ENCODE measurements at places on chromosomes 5 and 9.

DNA sequence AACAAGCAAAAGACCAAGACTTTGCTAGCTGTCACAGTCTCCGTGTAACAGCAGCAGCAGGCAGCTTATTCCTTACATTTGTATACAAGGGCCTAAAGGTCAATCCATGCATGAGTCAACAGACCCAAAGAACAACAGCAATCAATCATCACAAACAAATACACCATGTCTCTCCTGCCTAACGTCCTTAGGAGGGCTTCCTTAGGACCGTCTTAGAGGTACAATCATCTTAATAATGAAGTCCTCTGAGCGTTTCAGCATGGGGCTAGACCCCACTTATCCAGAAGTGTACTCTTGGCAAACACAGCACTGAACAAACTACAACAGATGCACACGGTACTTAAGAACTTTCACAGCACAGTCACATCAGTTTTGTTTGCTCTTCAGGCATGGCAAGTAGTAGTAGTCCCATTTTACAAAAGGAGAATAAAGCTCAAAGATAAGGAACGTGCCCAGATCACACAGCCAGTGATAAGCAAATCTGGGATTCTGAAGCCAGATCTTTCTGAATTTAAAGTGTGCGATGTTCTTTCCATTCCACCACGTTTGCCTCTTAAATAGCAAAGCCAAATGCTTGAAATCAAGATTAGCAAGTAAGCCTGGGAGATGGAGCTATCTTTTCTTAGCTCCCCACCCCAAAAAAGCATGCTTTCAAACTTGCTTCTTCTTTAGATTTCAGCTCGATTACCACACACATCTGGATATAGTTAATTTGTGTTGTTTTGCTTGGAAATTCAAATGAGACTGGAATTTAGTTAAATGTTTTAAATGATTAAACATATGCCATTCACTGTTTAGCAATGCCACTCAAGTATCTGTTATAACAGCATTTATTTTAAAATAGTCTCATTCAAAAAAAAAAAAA, 24.2 kb downstream of the PSMB7 start:
- DNase-seq: no peak

GRCh38 chr5:175696139-175696854, 38.4 kb downstream of the HRH2 start:
- peak; percentile 99 for DNase-seq

DNA sequence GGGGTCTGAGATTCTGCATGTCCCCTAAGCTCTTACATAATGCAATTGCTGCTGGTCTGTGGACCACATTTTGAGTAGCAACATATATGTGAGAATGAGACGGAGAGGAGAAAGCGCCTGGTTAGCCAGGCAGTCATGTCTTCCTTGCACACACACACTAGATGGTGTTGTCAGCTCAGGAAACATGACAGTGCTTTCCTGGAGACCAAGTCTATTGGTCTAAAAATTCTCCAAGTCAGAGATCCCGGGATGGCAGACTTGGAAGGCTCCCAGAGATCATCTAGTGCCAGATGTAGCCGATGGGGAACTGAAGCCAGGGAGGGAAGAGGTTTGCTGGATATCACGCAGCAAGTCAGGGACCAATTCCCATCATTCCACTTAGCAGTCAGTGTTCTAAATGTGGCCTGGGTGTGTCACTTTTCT, 53.4 kb downstream of the GALNT12 start:
- DNase-seq: peak; percentile 19

DNA sequence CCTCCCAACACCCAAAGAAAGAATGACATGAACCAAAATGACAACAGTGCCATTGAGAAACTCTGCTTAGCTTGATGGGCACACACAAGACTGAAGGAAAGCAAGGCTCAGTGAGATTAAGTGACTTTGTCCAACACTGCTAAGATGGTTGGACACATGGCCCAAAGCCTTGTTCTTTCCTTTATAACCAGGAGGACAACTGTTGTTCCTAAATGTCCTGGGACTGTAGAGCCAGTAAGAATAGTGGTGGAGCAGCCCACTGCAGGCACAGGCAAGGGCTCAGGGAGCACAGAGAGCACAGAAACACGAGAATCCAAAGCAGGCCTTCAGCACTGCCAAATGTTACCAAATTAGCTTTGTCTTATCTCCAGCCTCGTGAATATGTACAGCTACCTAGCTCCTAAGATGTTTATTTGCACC, 3.9 kb downstream of the ACTL7A start:
- no peak for DNase-seq

- no peak for DNase-seq
These were observed 27.7 kb upstream of the TMOD1 start for GRCh38 chr9:97473717-97474116.

DNA sequence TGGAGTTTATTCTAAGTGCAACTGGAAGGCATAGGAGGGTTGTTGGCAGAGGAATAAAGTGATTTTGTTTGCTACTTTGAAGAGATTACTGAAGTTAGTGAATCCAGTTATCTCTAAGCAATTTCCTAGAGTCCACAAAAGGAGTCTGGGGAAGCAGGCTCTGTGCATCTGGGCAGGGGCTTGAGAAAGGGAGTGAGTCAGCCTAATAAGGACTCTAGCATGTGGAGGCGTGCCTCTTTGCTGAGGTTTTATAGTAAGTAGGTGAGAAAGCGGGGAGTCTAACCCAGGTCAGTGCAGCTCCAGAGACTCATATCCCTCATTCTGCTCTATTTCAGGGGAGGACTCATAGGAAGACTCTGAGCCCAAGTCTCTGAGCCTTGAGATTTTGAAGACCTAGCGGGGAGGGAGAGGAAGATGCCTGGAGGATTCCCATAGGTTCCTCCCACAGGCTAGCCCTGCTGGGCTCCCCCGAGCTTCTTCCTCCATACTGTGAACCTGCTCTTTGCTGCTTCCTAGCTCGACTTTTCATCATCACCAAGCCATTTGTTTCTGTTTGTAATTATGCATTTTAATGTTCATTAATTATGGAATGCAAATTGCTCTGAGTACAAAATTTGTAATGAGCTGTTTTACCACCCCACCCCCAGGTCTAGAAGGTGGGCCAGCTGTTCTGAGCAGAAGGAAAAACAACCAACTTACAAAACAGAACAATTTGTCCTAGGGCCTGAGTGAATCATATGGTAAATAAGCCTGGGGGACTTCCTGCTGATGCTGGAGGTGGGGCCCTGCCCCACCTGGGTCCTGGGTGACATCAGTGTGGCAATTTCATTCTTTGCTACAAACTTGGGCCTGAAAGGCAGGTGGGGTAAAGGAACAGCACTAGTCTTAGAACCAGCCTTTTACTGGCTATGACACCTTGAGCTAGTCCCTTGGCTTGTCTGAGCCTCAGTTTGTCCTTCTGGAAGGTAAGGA, 150.2 kb downstream of the TRIM32 start:
- DNase-seq: no peak

- no peak for DNase-seq
These were observed 55.3 kb downstream of the RPS23 start for GRCh38 chr5:82222597-82223574.

DNA sequence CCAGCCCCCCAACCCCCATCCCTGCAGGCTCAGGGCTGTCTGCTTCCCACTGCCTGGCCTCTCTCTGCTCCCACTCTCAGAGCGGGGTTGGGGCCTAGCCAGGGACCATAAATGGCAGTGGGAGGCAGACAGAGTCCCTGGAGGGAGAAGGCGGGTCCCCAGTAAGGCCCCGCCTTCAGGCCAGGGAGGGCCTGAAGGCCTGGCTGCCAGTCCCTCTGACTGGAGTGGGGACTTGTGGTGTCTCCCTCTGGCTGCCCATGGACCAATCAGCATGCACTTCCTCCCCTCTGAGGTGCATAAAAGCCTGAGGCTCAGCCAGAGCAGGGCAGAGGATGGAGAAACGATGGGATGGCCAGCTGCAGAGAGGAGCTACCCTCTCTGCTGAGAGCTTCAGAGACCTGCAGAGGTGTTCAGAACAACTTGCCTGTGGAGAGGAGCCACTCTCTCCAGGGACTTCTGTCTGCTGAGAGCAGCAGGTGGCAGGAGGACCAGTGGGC, 2.7 kb upstream of the BTNL9 start:
- no peak for DNase-seq

DNA sequence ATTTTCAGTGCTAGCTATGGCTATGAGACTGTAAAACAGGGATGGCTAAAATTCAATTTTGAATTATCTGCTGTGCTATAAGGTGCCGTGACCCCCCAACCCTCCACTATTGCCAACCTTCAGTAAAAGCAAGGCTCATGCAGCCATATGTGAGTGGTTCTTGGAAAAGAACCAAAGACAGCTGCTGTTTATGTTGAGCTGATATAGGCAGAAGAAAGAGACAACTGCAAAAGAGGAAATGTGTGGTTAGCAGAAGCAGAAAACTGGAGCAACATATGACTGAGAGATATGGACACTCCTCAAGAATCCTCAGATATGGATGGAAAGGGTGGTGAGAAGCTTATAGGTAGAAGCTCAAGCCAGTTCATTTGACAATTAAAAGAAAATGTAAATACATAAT, 200.3 kb downstream of the TLE1 start:
- DNase-seq: no peak

DNA sequence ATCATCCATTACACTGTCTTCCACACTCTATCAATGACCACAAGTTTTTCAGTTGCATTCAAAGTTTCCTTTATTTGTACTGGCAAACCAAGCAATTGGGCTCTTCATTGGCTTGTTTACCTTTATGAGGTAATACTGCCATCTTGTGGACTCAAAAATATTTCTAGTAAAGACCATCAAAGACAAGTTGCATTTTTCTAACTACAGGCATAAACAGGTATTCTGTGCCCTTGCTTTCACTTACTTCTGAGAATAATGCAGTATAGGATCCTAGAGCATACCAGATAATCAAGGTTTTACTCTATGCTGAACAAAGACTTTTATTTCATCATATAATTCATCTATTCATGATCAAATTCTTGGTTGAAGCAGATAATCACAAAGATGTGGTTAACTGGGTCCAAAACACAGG, 173.7 kb upstream of the POU5F2 start:
- DNase-seq: no peak

DNA sequence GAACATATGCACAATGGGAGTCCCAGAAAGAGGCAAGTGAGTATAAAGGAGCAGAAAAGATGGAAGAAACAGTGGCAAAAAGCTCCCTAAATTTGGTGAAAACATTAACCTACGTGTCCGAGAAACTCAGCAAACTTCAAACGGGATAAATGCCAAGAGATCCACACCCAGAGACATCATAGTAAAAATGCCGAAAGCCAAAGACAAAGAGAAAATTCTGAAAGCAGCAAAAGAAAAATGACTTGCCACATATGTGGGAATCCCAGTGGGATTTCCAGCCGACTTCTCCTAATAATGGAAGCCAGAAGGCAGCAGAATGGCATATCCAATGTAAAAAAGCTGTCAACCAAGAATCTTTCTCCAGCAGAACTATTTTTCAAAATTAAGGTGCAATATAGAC, 101.2 kb downstream of the ADAMTS2 start:
- no peak for DNase-seq

- no peak for DNase-seq
These were observed 31.2 kb downstream of the MRPL36 start for GRCh38 chr5:1768283-1769000.

DNA sequence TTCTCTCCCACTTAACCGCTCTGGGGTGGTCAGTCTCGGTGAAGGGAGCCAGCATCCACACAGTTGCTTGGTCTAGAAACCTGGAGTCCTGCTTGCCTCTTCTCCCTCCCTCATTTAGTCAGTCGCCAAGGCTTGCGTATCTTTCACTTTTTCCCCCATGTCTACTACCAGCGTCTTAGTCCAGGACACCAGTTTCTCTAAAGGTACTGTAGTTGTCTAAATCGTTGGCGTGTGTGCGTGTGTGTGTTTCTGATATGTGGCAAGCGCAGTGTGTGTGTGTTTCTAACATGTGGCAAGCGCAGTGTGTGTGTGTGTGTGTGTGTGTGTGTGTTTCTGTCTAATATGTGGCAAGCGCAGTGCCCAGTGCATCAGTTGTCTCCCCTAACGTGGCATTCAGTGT, 641 bp downstream of the ATP6V1G1 start:
- no peak for DNase-seq

DNA sequence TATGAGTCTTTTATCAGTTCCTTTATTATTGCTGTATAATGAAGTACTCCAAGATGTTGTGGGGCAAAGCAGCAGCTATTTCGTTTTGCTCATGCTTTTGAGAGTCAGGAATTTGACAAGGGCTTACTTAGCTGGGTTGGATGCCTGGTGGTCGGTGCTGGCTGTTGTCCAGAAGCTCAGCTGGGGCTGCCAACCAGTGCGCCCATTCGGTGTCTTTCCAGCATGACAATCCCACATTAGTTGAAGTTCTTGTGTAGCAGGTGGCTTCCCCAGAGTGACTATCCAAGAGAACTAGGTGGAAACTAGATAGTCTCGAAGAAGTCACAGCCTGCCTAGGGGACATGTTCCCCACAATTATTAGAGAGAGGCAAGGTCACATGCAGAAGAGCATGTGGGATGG, 3.4 kb upstream of the FLT4 start:
- no peak for DNase-seq

- DNase-seq: no peak
These were observed 509.6 kb upstream of the TNC start for GRCh38 chr9:115627511-115627910.

GRCh38 chr5:157669701-157670097, 1.6 kb upstream of the C5orf52 start:
- DNase-seq: no peak

DNA sequence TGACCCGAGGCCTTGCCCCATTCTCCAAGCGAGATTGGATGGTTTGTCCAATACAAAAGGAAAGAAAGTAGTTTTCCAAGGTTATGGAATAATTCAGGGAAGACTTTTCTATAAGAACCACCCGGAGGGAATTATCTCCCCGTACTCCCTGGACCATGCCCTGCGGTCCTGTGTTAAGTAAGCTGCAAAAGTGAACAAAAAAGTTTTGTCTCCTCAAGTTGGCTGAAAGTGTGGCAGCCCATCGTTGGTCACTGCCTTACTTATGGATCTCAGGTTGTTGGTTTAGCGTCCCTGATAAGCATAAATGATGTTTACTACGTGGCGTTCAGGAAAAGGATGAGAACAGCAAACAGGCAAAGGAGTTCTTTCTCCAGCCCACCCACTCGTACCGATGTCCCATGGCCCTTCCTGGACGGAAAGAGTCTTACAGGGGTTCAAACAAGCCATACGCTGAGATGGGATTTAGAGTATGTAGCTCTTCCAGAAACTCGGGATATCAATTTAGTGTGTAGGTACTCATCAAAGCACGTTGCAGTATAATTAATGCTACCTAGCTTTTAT, 413 bp upstream of the AUH start:
- DNase-seq: no peak

DNA sequence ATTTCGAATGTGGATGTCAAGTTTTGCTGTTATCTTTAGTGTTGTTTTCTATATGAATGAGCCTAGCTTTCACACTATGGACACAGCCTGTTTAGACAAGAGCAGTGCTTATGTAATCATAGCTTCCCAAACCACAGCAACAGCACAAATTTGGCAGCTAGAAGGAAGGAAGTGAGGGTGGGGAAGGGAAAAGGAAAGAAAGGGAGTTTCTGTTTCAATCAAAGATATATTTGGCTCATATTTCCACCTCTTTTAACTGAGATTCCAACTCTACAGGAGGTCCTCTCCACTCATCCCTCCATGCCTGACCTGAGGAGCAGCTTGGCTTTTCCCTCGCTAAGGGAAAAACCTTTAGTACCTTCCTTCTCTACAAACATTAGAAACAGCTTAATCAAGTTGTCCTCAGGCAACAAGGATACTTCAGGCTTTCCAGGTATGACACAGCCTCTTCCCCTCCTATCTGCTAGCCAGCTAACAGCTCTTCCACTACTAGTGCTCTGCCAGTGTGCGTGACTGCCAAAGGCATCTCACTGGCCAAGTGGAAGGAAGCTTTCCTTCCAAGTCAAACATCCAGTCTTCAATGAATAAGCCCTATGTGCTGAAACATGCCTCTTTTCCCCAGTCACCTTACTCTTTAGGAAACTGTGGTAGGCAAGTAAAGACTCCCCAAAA, 268.6 kb upstream of the PTGER4 start:
- peak; percentile 63 for DNase-seq

Data from HL-60 (cell line).